Type B pancreatic cell (in vitro differentiated cells): ENCODE measurements at places on chromosomes 2 and 18.

DNA sequence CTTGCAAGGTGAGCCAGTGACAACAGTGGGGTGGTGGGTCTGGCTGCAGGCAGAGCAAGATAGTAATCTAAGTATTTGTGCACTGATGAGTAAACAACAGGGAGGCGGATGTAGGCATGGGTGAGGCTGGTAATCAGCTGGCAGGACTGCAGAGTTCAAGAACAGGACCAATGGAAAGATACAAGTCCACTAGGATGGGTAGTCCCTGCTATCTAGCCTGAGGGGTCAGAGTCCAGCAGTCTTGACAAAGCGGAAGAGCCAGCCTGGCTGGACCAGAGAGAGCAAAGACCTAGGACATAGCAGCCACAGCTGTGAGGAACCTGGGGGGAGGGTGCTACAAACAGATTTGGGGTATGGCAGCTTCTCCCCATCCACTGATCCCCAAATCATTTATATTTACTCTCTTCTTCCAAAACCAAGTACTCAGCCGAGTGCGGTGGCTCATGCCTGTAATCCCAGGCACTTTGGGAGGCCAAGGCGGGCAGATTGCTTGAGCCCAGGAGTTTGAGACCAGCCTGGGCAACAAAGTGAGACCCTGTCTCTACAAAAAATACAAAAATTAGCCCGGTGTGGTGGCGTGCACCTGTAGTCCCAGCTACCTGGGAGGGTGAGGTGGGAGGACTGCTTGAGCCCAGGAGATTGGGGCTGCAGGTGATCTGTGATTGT, 25.9 kb downstream of the VIL1 start:
- DNase-seq, result no peak

- DNase-seq, result no peak
Observed at GRCh38 chr2:100882645-100883613, 63.0 kb downstream of the NPAS2 start.

DNA sequence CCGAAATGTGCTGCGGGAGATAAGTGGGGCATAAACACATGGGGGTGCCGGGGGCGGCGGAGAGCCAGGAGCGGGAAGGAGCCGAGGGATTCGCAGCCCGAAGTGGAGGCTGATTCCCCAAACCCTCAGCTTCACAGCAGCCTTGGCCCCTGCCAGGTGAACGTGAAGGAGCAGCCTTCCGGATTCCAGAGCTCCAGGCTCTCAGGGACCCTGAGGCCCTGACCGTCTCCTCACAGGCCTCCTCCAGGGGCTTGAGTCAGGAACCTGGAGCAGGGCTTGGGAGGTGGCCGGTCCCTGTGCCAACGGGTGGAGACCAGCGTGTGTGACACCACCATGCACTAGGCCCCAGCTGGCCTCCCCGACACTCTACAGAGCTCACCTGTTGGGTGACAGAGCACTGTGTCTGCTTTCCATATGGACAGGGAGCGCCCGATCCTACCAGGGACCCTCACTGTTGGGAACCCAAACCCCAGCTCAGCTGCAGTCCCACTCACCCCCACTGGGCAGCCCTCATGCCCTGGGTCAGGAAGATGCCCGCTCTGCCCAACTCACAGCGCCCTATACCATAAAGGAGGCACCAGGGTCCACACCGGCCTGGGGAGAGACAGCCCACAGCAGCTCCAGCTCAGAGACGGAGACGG, 117.6 kb upstream of the OTOS start:
- no peak for DNase-seq

GRCh38 chr18:21979171-21979560, 190.2 kb upstream of the GATA6 start:
- no peak for DNase-seq

DNA sequence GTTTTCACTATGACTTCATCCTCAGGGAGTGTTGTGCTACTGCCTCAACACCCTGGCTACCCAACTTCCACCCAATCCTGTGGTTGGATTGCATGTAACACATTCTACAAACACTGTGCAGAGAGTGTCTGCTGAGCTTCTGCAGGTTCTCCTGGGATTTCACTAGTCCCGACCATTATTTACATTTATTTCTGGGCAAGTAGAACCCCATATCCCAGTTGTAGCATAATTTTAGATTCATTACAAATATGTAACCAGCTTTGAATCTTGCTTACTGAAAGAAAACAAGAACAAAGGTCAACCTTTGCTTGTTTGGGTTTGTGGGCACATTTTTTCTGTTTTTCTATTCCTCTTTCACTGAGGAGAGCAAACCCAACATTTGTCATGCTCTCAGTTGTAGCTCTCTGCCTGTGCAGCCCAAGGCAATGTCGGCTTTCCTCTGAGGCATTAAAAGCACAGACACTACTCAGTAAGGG, 2036.1 kb upstream of the LRRTM1 start:
- no peak for DNase-seq

- DNase-seq, result no peak
Observed at GRCh38 chr2:233852056-233852455, 2.3 kb downstream of the HJURP start.

DNA sequence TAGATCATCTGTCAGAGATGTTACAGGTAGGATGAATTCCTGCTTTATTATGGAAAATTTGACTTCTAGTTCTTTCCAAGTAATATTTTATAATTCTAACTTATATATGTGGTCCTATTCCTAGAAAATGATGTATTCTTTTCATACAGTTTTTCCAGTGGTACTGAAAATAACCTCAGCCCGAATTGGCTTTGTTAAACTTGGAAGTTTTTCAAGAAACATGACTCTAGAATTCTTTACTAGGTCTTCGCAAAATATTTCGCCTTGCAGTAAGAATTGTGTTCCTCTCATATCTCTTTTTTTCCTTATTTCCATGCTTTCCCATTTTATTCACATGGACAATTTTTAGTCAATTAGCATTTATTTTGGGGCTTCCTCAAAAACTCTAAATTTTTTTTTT, 60.5 kb downstream of the BMPR2 start:
- DNase-seq, result no peak

GRCh38 chr2:223580951-223581350, 21.2 kb downstream of the SCG2 start:
- no peak for DNase-seq

GRCh38 chr18:23641937-23642666, 20.6 kb downstream of the ANKRD29 start:
- DNase-seq, result no peak

- DNase-seq, result no peak
Observed at GRCh38 chr2:137862651-137863050, 101.6 kb upstream of the HNMT start.

GRCh38 chr18:67043276-67043675, 439.4 kb upstream of the CDH19 start:
- DNase-seq, result no peak

- no peak for DNase-seq
Observed at GRCh38 chr2:205030695-205031094, 485.4 kb downstream of the PARD3B start.

DNA sequence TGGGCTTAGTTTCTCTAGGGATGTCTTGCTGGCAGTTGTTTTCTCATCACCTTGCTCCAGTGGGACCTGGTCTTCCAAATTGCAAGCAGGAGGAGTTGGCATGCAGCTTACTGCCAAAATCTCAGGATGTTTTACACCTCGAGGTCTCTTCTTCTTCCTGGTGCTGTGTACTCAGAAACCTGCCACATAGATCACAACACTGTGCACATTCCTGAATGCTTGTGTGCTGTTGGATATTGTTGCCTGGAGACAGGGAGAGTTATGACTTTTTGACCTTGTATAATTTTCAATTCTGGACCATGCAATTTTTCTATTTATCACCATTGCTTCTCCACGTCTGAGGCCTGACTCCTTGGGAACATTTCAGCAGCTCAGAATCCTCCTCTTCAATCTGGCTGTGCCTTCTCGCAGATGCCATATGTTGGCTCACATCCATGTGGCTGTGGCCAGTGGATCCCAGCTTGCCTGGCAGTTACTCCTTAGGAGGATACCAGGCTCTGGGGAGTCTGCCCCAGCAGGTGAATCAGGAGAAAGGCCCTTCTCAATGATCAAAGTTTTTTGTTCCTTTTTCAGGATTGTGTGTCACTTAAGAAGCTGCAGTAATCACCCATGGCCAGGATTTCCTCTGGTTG, 489.3 kb downstream of the TSN start:
- DNase-seq, result no peak

DNA sequence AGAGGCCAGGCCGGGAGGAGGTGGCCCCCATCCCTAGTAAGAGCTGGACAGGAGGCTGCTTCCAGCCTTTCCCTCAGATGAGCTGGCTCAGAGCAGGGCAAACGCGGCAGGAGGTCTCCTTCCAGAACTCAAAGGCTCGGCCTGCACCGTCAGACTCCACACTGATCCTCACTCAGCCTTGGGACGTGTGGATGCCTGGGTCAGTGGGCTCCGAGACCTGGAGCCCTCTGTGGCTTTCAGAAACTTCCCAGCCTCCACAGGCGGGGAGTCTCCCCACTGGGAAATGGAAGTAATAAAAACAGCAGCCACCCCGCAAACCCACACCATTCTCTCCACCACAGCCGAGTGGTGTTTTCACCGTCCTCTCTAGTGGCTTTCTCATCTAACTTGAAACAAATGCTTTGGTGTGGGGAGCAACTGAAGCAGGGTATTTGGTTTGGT, 54.3 kb downstream of the INPP5D start:
- DNase-seq, result no peak

GRCh38 chr2:19886261-19886660, 15.5 kb downstream of the TTC32 start:
- no peak for DNase-seq

GRCh38 chr2:217993817-217994463, 8.9 kb downstream of the TNS1 start:
- no peak for DNase-seq

DNA sequence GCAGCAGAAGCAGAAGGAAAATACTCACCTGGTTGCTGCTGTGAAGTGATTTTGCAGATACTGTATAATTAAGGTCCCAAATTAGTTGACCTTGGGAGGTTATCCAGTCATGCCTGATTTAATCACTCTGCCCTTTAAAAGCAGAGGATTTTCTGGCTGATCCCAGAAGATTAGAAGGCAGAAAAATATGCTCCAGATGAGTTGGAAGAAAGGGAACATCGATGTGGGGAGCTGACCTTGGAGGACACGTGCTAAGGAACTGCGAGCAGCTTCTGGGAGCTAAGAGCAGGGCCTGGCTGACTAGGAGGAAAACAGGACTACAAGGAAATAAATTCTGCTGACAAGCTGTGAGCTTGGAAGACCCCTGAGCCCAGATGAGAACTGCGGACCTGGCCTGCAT, 13.3 kb upstream of the DYM start:
- DNase-seq, result no peak

- DNase-seq, result no peak
Observed at GRCh38 chr2:176270100-176270750, 983 bp downstream of the MTX2 start.

DNA sequence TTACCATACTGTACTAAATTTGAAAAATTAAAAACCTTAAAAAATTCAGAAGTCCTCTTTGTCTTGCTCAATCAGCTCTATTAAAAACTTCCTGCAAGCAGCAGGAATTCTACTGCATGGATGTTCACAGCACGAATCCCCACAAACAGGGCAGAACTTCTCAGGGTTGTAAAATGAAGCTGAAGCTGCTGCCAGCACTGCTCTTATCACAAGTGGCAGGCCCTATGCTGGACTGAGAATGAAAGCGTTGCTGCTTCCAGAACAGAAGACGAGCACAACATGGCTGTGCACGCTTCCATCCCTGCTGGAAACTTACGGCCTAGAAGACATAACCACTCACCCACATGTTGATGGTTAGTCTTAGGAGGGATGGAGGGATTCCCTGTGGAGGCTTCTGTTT, 134.0 kb downstream of the RAB3GAP1 start:
- no peak for DNase-seq

DNA sequence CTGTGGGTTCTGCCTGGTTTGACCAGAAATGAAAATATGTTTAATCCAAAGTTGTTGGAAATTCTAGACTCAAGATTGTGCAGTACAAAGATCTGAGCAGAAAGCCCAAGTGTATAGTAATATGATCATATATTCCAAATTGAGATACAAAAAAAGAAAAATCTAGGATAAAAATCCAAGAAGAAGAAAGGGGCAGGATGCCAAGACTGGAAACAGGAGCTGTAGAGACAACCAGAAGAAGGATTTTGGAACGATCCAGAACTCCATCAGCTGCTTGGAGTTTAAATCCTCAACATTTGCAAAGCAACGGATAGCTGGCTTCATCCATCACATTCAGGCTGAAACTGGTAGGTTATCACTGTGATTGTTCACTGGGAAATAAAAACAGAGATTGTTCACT, 333.6 kb upstream of the UBE2E3 start:
- DNase-seq, result no peak

- DNase-seq, result no peak
Observed at GRCh38 chr2:146762786-146763185, 1082.0 kb upstream of the ACVR2A start.
